ENCODE measurements at places on chromosomes 5 and 9. TPM values are rescaled to one million over a fixed set of nuclear protein-coding genes. Genes with fewer than 3 reads are reported as not detected.
A peak's percentile ranks its signal among the peaks of the same experiment; 100 is the strongest.

The MLANA gene
- not detected for total RNA-seq

The TMOD1 gene
- 28.5 TPM for total RNA-seq

The SLC25A2 gene
- 0.82 TPM for total RNA-seq

The SOX30 gene
- total RNA-seq: 0.55 TPM

The CATSPER3 gene
- total RNA-seq: not detected

The GCNT4 gene
- 2.5 TPM for total RNA-seq

The CDH10 gene
- 0.33 TPM for total RNA-seq

GRCh38 chr5:176739461-176740051 lies 70.8 kb upstream of the UNC5A start:
- no peak overlapping the region for H3K4me3 ChIP-seq
- H3K27me3 ChIP-seq: peaks cover 95% of the 10 kb centered on the region
- no peak overlapping the region for H3K27ac ChIP-seq
- H3K36me3 ChIP-seq: no peaks in the 10 kb centered on the region

- no peak overlapping the region for H3K4me3 ChIP-seq
- H3K4me1 ChIP-seq: no peaks in the 10 kb centered on the region
- H3K27ac ChIP-seq: no peak overlapping the region
Observed at GRCh38 chr5:165057145-165057544, 1551.7 kb downstream of the MAT2B start.

GRCh38 chr9:128927731-128928411 lies 7.1 kb downstream of the PHYHD1 start:
- DNase-seq: no peak
- no peaks in the 10 kb centered on the region for H3K36me3 ChIP-seq
- no peak overlapping the region for H3K4me3 ChIP-seq
- no peaks in the 10 kb centered on the region for H3K27me3 ChIP-seq
- H3K27ac ChIP-seq: no peak overlapping the region

DNA sequence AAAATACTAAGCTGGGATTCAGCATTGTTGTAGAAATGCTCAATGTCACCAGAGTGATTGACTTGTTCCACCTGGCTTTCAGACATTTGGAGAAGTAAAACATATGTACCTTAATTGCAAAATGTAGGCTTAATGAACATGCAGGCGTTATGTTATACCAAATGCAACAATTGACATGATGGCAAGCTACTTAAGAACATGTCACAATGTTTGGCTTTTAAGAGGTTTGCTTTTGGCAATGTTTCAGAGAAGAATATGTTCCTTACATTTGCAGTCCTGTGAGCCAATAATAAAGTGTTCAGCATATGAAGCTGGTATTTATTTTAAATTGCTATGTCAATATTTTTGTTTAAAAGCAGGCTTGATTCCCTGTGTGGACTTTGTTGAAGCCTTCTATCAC lies 111.7 kb upstream of the NUDT12 start:
- H3K4me1 ChIP-seq: peaks cover 8% of the 10 kb centered on the region
- no peaks in the 10 kb centered on the region for H3K27me3 ChIP-seq
- no peak overlapping the region for H3K27ac ChIP-seq

- H3K27me3 ChIP-seq: no peaks in the 10 kb centered on the region
- no peak overlapping the region for H3K4me3 ChIP-seq
- DNase-seq: no peak
- H3K36me3 ChIP-seq: peaks cover 7% of the 10 kb centered on the region
Observed at GRCh38 chr9:99055384-99055783, 49.5 kb upstream of the TGFBR1 start.

DNA sequence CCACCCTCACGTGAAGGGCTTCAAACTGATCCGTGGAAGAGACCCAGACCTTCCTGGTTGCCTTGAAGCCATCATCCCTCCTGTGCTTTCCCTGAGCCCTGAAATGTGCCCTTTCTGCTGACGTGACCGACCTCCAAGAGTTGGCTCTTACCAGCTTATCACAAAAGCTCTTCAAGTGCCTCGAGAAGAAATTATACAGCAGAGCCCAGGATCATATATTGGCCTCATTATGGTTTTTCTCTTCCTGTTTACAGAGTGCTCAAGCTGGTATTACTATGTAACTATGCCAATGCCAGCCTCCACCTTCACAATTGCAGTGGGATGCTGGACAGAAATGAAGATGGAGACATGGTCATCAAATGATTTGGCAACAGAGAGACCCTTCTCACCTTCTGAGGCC lies 66.0 kb downstream of the AOPEP start:
- no peaks in the 10 kb centered on the region for H3K36me3 ChIP-seq
- DNase-seq: no peak
- H3K4me3 ChIP-seq: no peak overlapping the region
- no peaks in the 10 kb centered on the region for H3K4me1 ChIP-seq
- no peak overlapping the region for H3K27ac ChIP-seq
- H3K27me3 ChIP-seq: no peaks in the 10 kb centered on the region

- no peaks in the 10 kb centered on the region for H3K36me3 ChIP-seq
- no peaks in the 10 kb centered on the region for H3K27me3 ChIP-seq
- DNase-seq: no peak
Observed at GRCh38 chr5:172207511-172207910, 13.5 kb downstream of the EFCAB9 start.

GRCh38 chr9:28518439-28518838 lies 945.2 kb upstream of the C9orf72 start:
- no peaks in the 10 kb centered on the region for H3K27me3 ChIP-seq
- H3K27ac ChIP-seq: no peak overlapping the region
- H3K36me3 ChIP-seq: no peaks in the 10 kb centered on the region
- DNase-seq: no peak
- no peak overlapping the region for H3K4me3 ChIP-seq

DNA sequence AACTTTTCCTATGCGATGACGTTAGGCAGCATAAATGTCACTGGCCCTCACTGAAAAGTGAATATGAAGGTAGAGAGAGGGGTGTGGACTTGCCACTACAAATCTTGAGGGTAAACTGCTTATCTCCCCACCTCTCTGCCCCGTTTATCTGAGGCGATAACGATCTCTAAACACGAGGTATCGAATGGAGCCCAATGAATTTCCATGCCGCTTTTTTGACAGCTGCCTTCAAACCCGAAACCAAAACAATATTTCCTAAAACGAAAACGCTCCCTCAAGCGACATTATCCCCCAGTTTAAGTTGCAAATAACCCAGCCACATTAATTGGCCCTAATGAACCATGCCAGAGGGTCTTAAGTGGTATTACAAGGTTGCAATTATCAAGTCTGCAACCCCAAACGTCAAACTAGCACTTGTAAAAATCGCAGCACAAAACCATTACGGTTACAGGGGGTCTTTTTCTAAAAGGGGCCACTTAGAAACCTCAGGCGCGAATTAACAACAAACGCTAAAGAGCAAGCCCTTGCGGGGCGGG lies 1.4 kb downstream of the NR3C1 start:
- H3K4me1 ChIP-seq: peaks cover 48% of the 10 kb centered on the region
- peak overlapping the region; percentile 84 for H3K4me3 ChIP-seq
- no peak for DNase-seq
- H3K27ac ChIP-seq: peak overlapping the region; percentile 99
- no peaks in the 10 kb centered on the region for H3K27me3 ChIP-seq
- H3K36me3 ChIP-seq: no peaks in the 10 kb centered on the region

- H3K36me3 ChIP-seq: no peaks in the 10 kb centered on the region
- H3K4me3 ChIP-seq: peak overlapping the region; percentile 67
- no peaks in the 10 kb centered on the region for H3K27me3 ChIP-seq
- DNase-seq: no peak
- H3K27ac ChIP-seq: peak overlapping the region; percentile 90
Observed at GRCh38 chr5:149581931-149582768, 852 bp downstream of the ARHGEF37 start.

DNA sequence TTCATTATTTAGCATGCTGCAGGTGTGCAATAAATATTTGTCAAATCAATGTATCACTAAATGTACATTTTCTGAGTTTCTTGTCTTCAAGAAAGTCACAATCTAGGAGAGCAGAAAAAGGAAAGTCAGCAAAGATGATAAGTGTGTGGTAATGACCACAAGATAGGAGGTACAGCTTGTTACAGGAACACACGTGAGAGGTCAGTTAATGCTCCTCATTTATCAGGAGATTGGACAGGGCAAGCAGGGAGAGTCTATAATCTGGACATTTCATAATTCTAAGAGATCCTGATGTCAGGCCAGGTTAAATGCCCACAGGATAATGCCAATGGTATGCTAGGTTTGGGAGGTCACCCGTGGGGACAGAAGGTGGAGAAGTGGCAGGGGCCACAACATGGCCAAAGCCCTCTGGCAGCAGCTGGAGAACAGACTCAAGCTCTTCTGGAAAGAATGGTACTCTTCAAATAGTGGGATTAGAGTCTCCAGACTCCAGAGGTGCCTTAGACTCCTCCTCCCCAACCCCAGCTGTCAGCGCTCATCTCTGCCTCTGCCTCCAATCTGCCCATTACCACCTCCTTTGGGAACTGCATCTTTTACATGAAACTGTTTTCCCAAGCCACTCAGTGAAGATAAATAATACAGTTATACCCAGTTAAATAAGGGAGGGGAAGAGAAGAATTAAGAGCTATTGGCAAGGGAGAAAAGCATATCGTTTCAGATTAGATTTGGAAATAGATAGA lies 114.3 kb downstream of the ASTN2 start:
- H3K27ac ChIP-seq: no peak overlapping the region
- DNase-seq: no peak
- no peaks in the 10 kb centered on the region for H3K4me1 ChIP-seq
- H3K4me3 ChIP-seq: no peak overlapping the region

- no peak for DNase-seq
- H3K36me3 ChIP-seq: no peaks in the 10 kb centered on the region
- H3K4me3 ChIP-seq: no peak overlapping the region
Observed at GRCh38 chr9:16884373-16884772, 13.9 kb upstream of the BNC2 start.

GRCh38 chr5:14483504-14484157 lies 98.0 kb upstream of the OTULINL start:
- H3K27me3 ChIP-seq: no peaks in the 10 kb centered on the region
- no peaks in the 10 kb centered on the region for H3K4me1 ChIP-seq
- no peak overlapping the region for H3K27ac ChIP-seq
- H3K4me3 ChIP-seq: no peak overlapping the region
- DNase-seq: no peak

DNA sequence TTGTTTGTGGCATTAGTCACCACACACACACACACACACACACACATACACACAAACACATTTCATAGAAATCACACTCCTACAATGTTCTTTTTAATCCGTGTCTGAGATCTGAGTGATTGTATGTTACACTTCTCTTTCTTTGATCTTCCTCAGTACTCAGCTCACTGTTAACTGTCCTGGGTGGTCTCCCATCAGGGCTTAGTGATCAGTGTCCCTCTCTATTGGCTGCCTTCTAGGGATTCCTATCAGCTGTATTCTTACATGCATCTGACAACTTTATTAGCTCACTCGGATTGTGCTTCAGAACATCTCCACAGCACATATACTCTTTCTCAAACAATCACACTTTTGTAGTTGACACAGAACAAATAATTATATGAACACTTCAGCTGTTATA lies 170.2 kb upstream of the POU5F2 start:
- H3K27me3 ChIP-seq: no peaks in the 10 kb centered on the region
- H3K36me3 ChIP-seq: no peaks in the 10 kb centered on the region
- H3K4me1 ChIP-seq: no peaks in the 10 kb centered on the region
- DNase-seq: no peak
- no peak overlapping the region for H3K27ac ChIP-seq
- H3K4me3 ChIP-seq: no peak overlapping the region

DNA sequence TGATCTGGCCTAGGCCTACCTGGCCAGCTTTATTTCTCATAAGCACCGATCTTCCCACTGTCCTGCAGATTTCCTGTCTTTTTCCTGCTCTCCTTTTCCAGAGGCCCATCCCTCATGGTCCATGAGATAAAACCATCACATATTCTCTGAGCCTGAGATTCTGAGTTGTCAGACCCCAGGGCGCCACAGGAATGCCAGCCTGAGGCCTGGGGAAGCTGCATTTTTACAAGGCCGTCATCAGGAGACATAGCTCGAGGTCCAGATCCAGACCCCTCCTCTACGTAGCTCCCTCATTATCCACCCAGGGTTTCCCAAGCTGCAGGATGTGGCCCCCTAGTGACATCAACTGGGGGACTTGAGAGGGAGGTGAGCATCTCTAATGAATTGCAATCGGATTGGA lies 204.3 kb downstream of the ATPSCKMT start:
- H3K27ac ChIP-seq: no peak overlapping the region
- no peaks in the 10 kb centered on the region for H3K4me1 ChIP-seq
- no peak overlapping the region for H3K4me3 ChIP-seq
- no peaks in the 10 kb centered on the region for H3K36me3 ChIP-seq

GRCh38 chr9:86801246-86801645 lies 146.1 kb downstream of the GAS1 start:
- no peaks in the 10 kb centered on the region for H3K36me3 ChIP-seq
- no peak for DNase-seq
- H3K4me3 ChIP-seq: no peak overlapping the region

DNA sequence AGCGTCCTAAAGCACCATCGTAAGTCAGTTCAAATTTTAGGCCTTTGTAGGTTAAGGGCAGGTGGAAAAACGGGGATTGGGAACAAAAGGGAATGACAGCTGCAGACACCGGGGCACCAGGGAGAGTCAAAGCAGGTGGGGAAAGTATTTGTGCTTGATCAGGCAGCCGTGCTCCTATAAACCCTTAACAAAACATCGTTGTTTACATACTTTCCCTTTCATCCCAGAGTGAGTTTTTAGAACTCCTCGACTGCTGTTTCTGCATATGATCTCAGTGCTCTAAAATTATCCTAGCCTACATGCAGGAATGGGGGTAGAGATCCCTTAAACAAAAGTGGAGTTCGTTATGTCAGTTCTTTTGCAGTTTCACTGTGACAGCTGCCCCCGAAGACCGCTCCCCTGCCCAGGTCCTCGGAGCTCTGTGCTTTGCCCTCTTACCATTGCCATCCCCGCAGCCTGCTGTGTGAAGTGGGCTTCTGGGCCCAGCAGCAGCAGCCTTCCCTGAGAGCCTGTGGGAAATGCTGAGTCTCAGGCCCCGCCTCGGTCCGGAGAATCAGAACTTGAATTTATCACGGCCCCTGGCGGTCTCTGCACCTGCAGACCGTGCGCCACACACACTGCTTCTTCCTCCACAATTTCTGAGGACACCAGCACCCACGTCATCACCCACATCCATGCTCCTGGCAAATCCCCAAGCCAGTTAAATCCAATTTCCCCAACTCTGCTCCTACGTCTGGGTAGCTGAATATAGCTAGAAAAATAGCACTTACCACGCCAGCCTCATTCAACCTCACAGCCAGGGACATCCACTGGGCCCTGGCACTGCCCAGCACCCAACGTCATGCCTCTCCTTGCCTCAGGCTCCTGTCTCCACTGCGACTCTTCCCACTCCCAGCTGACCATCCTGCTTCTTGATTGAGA lies 86.8 kb downstream of the NSUN2 start:
- peak overlapping the region; percentile 85 for H3K27ac ChIP-seq
- H3K4me3 ChIP-seq: no peak overlapping the region
- peak; percentile 88 for DNase-seq

GRCh38 chr9:131603199-131603598 lies 57.9 kb downstream of the PRRT1B start:
- no peaks in the 10 kb centered on the region for H3K27me3 ChIP-seq
- no peak overlapping the region for H3K27ac ChIP-seq
- DNase-seq: no peak
- no peaks in the 10 kb centered on the region for H3K4me1 ChIP-seq
- peaks cover 17% of the 10 kb centered on the region for H3K36me3 ChIP-seq
